ENCODE measurements at places on chromosomes 2 and 18. TPM values are rescaled to one million over a fixed set of nuclear protein-coding genes. Genes with fewer than 3 reads are reported as not detected.

GRCh38 chr18:80046961-80047541 is 12.8 kb downstream of the RBFA start:
- DNase-seq, result no peak

Gene LONRF2
- total RNA-seq, result 0.25 TPM

DNA sequence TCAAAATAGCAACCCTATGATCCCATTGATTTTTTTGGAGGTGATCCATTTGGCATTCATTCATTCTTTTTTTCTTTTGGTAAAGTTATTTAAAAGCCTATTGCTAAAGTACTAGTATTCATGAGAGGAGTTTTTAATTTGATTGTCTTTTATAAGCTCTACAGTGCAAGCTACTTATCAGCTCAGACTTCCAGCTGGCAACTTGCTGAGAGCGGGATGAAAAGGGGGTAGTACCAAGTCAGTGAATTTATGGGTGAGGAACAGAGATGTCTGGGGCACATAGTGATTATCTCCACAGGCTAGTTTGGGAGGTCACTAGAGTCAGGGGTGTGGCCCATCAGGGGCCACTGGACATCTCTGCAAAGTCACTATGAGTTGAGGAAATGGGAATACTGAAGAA is 202.4 kb downstream of the PIK3C3 start:
- DNase-seq, result no peak

DNA sequence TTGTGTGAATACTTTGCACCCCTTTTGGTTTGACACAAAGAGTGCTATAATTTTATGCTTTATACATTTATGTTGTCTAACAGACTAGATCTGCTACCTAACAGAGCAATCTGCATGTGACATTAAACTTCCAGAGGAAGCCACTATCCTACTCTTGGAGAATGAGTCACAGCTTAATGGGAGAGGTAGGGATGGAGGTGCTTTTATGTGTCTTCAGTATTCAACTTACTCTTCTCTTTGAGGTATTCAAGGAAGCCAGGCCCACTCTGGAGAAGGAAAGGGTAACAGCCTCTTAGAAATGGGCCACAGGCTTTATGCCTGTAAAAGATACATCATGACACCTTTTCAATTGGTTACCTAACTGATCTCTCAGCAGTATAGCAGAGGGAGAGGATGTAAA is 85.8 kb upstream of the NEUROD1 start:
- DNase-seq, result no peak

Gene SDC1
- total RNA-seq, result 0.38 TPM

- peak; percentile 31 for DNase-seq
Measured at GRCh38 chr18:44680273-44681075, at the start of gene SETBP1. Gene SETBP1 (plus strand): TSS chr18:44680888. CDS start chr18:44701347, 20,459 bp downstream.

- DNase-seq, result no peak
Measured at GRCh38 chr2:234677758-234678538, 181.1 kb upstream of the ARL4C start.

Gene CNGA3
- not detected for total RNA-seq

DNA sequence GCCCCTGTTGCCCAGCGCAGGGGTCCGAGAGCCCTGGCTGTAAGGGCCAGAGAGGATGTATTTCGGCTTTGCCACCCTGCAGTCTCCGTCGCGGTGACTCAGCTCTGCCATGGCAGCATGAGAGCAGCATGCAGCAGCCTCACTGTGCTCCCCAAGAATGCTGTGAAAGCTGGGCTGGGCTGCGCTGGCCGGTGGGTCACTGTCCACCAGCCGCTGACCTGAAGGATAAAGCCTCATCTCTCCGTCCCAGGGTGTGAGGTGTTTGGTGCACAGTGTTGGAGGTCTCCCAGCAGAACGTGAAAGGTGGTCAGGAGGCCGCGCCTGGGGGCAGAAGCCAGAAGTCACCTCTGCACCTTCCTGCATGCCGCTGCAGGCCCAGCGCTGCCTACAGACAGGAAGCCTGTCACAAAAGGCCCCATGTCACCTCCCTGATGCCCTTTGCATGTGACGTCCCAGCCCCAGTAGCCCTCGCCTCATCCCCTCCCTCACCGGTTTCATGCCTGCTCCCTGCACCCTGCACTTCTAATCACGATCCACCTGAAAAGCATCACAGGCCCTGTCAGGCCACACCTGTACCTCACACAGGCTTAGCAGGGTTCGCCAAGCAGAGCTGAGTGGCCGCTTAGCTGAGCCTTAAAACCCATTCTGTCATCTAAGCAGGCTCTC is 342.1 kb downstream of the EIPR1 start:
- no peak for DNase-seq

DNA sequence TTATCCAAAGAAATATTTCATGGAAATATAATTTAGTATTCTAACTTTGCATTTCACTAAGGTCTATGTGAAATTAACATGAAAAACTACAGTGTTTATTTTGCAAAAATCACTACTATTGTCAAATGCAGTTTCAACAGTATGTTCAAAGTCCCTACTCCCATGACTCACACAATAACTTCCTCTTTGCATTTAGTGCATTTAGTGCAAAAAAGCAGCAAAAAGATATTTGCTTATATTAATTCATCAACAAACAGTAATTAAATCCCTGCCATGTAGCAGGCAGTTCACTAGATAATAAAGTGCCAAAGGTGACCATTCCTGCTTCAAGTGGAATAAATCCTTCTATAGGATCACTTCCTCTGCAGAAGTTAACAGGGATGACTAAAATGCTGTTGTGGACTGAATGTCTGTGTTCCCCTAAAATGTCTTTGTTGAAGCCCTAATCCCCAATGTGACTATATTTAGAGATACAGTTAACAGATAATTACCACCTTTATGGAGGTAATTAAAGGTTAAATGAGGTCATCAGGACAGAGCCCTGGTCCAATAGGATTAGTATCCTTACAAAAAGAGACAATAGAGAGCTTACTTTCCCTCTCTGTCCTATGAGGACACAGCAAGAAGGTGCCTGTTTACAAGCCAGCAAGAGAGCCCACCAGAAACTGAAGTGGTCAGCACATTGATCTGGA is 61.7 kb downstream of the STK39 start:
- no peak for DNase-seq

DNA sequence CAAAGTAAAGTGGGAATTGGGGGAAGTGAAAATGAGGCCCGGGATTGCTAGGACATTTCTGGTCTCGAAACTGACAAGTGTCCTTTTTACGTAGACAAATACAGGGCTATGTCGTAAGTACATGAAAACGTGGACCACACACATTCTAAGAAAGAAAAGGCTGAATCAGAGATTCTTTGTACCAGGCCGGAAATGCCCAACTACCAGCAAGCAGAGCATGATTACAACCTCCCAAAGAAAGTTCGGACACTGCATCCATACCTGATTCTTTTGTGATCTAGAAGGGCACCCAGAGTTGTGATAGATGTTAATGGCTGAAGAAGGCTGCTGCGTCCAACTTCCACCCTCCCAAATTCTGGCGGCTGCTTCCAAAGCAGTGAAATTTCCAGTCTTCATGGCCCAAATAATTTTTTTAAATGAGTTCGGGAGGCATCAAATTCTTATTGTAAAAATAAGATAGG is 1.7 kb downstream of the RBMS1 start:
- DNase-seq, result peak; percentile 21
